ENCODE measurements at places on chromosomes 7 and 10.

GRCh38 chr10:97229322-97230015 is 43.7 kb upstream of the SLIT1 start:
- DNase-seq, result no peak

DNA sequence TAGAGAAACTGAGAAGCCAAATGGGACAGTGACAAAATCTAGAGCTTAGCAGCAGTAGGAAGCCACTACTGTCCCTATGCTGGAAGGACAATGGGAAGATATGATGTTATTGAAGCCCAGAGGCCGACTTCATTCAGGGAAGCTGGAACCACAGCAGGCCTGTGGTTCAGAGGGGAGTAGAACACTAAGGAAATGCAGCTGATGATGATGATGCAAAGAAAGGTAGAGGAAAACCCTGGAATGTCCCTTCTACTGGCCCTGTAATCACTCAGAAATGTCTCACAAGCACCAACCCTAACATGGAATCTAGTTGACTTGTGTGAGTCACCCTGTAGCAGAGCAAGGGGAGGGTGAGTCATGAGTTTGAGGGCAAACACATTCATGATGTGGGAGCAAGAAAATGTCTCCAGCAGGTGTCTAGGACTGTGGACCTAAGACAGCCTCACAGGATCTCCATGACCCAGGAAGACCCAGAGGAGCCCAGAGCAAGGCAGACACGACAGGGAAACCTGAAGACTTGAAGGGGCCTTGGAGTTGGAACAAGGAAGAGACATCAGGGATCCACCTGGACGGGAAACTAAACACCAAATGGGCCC is 37.0 kb upstream of the LRRC17 start:
- peak; percentile 8 for DNase-seq

GRCh38 chr10:71214641-71215559 is 2.5 kb downstream of the UNC5B start:
- DNase-seq, result no peak

GRCh38 chr7:75914169-75914654 is 743 bp upstream of the POR start:
- DNase-seq, result no peak

DNA sequence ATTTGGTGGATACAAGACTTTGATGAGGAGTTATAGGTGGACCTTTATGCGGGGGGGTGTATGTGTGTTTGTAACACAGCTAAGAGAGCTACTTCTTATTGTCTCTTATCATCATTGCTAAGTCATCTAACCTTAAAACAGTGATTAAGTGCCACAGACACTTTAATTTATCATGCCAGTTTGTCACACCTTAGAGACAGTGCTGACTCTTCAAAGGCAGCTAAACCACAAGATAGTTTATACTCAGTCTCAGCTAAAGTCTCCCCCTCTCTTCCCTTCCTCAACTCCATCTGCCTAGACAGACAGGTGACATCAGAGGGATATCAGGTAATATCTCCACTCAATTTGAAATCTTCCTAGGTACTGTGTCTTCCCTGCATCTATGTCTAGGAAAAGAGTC is 42.2 kb downstream of the MYPN start:
- no peak for DNase-seq

DNA sequence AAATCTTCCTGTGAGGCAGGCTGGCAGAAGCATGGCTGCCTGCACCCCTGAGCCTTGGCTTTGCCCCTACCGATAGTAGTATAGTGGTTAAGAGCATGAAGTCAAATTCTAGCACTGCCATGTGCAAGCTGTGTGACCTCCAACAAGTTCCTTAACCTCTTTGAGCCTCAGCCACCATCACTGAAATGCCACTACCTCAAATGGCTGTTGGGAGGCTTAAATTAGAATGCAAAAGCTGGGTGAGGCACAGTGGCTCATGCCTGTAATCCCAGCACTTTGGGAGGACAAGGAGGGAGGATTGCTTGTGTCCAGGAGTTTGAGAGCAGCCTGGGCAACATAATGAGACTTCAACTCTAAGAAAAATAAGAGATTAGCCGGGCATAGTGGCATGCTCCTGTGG is 8.4 kb downstream of the SFRP5 start:
- DNase-seq, result no peak

DNA sequence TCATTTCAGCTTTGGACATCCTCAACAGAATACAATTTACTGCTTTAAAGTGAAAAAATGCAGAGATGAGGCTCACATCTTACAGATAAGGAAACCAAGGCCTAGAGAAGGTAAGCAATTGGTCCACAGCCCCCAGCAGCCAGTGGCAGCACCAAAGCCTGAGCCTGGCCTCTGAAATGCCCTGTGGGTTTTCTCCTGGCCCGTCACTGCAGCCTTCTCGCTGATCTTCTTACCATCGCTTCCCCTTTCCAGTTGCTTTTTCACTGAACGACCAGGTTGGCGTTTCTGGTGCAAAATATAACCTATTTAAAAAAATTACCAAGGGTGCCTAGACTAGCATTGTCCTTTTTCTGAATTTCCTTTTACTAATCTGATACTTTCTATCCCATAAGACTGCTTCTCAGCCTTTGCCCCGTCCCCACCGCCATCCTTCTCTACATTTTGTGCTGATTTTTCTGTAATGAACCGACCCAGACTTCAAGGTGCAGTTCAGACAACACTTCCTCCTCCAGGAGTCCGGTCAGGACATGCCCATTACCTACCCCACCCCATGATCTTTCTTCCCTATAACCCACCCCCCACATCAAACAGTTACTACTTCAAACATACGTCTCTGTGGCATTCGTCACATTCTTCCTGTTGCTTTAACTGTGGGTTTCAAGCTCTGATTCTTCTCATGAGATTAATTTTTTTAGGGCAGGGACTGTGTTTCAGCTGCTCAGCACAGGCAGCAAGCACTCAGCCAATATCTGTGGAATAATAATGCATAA is 289.4 kb downstream of the DNAJB6 start:
- DNase-seq, result no peak

DNA sequence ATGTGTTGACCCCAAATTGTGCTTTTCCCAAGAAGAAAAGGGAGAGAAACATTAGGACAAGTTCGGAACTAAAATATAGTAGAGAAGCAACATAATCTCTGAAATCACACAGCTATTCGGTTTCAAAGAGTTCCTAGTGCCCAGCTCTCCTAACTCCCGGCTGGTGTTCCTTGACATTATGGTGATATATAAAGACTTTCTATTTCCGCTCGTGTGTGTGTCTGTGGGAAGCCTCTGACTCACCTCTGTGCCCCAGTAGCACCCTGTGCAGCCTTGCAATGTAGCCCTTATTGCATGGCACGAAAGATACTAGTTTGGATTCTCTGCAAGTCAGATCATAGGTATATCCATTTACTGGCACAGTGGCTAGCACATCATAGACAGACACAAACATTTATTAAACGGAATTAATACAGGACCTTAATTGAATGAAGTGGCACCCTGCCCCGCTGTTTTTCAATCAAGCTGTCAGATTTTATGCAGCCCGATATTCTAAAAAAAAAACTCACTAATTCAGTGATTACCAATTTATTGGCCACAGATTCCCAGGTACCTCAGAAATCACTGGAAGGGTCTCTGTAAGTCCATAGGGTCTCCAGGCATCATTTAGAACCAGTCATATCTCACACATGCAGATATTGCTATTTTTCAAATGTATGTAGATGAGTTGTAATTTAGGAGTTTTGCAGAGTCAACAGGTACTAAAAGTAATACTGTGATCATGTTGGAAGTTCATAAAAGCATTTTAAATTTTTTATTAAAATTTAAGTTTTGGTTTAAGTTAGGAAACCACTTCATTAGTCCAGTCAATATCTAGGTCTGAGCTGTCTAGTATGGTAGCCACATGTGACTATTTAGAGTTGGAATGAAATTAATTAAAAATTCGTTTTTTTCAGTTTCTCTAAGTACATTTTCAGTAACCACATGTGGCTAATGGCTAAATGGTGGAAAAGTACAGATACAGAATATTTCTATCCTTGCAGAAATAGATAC is 43.3 kb downstream of the SFTPD start:
- DNase-seq, result peak; percentile 10

GRCh38 chr10:21523557-21524008 is 1.9 kb downstream of the SKIDA1 start:
- no peak for DNase-seq

- DNase-seq, result no peak
Measured at GRCh38 chr7:10116511-10116910, 857.2 kb upstream of the PHF14 start.

GRCh38 chr7:7686811-7687508 is 31.4 kb downstream of the RPA3 start:
- DNase-seq, result no peak

- DNase-seq, result no peak
Measured at GRCh38 chr7:115953592-115954255, 76.8 kb downstream of the TFEC start.

DNA sequence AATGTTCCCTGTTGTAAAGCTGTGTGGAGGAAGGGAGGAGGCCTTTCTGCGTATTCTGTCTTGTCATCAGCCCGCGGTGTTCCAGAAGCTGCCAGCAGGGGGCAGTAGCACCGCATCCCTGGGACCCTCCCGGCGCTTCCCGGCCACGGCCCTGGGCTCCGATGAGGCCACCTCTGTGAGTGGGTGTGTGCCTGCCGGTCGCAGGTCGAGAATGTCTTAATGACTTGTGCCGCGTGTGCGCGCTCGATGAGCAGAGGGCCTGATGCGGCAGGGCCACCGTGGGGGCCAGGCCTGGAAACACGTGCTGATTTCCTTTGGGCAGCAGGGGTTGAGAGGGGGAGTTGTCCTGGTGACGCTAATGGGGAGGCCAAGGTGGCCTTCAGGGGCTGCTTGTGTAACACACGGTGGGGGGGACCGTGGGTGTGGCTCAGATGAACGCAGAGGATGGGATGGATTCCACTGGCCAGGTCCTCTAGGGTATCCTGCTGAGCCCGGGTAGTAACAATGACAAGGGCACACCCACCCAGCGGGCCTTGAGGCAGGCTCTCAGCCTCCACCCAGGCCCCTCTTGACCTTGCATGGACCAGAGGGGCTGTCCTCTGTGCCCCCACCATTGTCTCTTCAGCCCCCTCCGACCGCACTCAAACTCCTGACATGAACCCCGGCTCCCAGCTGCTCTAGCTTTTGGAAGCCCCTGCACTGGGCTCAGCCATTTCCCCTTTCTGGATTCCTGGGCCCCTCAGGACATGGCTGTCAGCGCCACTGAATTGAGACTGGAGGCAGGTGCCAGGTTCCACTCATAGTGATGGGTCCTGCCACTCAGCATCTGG is 135.9 kb upstream of the PODXL start:
- DNase-seq, result peak; percentile 37

GRCh38 chr7:92402920-92403759 is 44.1 kb upstream of the GATAD1 start:
- DNase-seq, result no peak

DNA sequence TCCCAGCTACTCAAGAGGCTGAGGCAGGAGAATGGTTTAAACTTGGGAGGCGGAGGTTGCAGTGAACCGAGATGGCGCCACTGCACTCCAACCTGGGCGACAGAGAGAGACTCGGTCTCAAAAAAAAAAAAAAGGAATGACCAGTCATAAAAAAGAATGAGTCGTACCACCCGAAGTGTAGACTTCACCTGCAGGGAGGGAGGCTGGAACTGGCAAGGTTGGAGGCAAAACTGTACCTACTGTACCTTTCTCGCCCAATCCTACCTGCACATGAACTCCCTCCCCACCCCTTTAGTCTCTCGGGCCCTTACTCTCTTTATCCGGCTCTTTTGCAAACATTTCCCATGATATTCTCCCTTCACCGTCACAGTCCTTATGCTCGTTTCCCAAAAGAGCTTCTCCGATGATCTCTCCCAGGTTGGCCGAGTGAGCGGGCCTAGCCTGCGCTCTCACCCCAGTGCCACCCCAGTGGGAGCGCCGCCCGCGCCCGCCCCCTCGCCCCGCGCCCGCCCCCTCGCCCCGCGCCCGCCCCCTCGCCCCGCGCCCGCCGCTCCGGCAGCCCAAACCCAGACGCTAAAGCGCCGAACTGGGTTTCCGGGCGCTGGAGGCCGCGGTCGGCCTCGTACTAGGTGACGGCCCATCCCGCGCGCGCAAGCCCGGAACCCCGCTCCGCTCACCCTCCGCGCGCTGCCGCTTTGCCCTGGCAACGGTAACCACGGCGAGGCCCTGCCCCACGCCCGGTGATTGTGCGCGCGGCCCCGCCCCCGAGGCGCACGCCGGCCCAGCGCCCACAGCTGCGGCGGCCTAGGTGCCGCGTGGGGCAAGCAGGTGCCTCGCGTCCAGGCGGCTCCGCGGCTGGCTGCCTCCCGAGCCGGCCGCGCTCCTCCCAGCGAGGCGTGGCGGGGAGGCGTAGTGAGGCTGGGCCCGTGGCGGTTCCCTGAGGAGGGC is at the start of gene SMKR1:
TSS of gene SMKR1 (plus strand) at position 772 of the 948 bp plus-strand sequence. CDS start 294 bp downstream, outside the sequence.
- peak; percentile 92 for DNase-seq

Measured in stimulated activated CD4-positive, alpha-beta T cell treated with anti-CD3 and anti-CD28 coated beads, Interleukin-4, amount 100 ng/mL, for 1 hour (primary cell).